Germinal center (tissue), 1 donor: ENCODE measurements at places on chromosomes 2 and 18.

DNA sequence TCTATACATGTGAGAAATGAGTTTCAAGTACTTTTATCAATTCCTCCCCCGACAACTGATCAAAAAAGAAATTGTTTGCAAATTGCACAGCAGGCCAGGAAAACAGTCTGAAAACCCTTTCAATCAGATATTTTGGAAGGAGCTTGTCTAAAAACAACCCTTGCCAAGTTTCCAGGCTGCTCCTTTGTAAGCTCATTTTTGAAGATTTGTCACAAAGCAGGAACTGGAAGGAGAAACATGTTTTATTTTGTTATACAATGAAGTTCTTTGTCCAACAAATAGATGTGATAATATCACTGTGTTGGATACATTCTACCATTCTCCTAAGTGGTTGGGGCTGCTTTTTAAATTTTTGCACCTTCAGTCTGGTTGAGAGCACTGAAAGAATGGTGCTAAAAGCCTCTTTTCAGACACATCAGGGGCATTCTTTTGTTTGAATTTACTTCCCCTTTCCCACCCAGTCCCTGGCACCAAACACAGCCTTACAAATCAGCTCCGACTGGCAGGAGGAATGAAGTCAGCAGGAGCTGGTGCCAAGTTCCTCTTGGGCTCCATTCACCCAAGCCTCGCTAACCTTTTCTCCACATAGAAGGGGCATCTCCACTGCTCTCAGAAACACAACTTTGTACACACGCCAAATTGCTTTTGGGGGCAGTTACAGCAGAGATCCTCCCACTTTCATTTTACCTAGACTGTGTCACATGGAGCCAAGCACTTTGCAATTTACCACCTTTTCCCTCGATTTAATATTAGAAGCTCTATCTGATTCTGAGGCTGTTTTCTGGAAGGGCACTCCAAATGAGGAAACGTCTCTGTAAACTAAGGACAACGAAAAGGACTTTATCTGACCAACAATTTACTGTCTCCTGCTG, 88.0 kb downstream of the C1D start:
- DNase-seq: no peak

DNA sequence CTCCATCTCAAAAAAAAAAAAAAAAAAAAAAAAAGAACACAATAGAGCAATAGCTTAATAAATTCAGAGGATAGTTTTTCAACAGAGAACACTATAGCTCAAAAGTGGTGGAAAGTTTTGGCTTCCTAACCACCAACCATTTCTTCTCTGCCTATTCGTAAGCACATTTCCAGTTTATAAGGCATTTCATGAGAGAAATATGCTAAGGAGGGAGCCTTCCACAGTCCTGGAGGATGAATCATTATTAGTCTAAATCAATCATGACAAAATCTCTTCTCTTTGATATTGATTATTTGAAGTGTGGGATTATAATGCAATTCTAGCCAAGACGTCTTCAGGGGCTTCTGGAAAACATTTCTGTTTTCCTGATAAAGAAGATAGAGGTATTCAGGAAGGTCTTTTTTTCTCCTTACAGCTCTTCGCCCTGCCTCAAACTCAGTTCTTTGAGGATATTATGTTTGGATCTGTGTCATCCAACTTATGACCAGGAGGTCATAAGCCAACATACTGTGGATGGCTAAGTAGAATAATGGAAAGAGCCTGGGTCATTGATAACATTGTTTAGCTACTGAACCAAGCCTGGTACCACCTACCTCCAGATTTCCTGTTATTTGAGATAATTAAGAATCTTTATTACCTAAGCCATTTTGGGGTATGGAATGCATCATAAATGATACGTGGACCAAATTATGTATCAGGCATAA, 207.3 kb downstream of the TRIB2 start:
- no peak for DNase-seq

- DNase-seq: no peak
Measured at GRCh38 chr2:177817300-177817699, 255.3 kb downstream of the PDE11A start.

- no peak for DNase-seq
Measured at GRCh38 chr18:25976554-25976953, 113.9 kb downstream of the SS18 start.

DNA sequence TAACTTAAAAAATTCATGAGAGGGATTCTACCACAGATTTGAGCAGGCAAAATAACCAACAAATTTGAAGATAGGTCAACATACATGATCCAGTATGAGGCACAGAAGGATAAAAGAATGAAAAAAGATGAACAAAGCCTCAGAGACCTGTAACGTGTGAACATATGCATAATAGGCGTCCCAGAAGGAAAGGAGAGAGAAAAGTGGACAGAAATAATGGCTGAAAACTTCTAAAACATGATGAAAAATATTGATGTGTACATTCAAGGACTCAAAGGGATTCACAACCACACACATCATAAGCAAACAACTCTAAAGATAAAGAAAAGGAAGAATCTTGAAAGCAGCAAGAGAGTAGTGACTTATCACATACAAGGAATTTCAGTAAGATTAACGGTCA, 100.1 kb upstream of the PARD3B start:
- no peak for DNase-seq

- no peak for DNase-seq
Measured at GRCh38 chr2:88074854-88075292, 7.2 kb downstream of the SMYD1 start.

GRCh38 chr2:152710713-152711112, 6.5 kb downstream of the PRPF40A start:
- DNase-seq: no peak

DNA sequence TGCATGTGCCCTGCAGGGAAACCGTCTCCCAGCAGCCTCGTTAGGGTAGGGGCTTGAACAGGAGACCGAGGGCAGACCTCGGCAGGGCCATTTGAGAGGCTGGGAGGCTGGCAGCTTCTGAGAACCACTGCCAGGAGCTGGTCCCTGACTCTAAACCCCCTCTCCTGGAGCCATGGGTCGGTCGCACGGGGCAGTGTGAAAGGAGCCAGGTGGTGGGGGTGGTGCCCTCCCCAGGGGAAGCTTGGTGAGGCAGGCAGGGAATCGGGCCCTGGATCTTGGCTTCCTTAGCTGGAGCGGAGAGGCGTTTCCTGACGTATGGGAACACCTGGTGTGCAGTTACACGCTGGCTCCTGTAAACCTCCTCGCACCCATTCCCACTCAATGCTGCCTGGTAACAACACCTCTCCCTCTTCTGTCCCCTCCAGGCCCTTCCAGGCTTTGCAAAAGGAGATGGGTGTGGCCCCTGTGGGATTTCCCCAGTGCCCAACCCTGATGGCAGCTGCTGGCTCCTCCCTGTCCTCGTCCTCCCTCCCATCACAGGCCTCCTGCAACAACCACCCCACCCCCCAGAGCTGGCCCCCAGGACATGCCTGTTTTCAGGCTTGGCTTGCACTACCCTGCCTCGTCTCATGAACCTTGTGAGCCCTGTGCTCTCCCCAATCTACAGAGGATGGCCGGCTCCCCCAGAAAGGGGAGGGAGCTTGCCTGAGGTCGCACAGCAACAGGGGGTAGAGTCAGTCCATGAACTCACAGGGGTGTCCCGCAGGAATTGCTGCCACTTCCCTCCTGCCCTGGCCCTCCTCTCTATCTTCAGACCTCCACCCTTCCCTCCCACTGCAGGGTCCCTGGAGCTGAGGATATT, 24.4 kb downstream of the ADRA2B start:
- DNase-seq: no peak

- DNase-seq: peak; percentile 46
Measured at GRCh38 chr2:1140389-1141003, 189.8 kb downstream of the SNTG2 start.

GRCh38 chr2:179106342-179106675, 56.4 kb upstream of the CCDC141 start:
- no peak for DNase-seq

DNA sequence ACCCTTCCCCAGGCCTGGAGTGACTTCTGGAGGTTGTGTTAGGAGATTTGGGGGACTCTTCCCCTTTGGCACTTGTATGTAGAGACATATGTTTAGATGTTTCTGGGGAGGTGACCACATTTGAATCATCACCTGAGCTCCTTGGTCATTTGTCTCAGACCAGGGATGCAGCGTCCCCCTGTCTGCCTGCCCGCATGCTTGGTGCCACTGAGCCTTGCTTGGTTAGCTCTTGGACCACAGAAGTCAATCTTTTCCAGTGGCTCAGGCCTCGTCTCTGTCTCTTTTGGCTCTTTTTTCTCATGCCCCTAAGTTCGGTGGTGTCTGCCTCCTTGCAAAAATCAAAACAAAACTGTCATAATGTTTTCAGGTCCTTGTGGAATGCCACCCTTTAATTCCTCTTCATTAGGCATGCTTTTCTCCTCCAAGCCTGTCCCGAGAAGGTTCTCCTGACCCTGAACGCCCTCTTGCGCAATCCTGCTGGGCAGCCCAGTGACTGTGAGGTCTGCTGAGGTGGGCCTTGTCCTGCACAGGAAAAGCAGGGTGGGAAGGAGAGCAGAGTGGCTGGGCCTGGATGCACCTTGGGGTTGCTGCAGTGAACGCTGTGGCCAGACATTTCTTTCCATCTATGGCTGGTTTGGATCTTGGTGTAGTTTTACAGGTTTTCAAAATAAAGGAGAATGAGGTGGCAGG, 24.9 kb downstream of the GLI2 start:
- DNase-seq: no peak

DNA sequence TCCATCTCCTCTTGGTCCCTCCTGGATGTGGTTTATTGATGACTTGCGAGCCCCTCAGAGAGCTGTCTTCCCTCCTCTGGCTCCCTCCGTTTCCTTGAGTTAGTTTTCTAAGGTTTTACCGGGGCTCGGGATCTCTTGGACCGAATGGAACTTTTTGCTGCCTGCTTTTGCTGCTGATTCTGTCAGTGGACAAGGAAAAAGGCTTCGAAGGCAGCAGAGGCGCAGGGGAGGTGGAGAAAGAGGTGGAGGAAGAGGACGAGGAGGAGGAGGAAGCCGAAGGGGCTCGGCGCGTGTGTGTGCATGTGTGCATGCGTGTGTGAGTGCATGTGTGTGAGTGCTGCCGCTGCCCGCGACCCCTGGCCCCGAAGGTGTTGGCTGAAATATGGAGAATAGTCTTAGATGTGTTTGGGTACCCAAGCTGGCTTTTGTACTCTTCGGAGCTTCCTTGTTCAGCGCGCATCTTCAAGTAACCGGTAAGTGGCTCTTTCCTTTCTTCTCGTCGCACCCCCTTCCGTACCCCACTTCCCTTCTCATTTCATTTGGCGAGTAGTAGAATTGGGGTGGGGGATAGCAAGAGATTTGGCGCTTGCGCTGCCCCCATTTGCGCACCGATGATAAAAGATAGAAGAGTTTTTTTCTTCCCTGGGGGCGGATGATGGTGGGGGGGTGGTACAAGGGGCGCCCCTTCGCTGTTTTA, 557 bp downstream of the DCC start:
- DNase-seq: no peak

DNA sequence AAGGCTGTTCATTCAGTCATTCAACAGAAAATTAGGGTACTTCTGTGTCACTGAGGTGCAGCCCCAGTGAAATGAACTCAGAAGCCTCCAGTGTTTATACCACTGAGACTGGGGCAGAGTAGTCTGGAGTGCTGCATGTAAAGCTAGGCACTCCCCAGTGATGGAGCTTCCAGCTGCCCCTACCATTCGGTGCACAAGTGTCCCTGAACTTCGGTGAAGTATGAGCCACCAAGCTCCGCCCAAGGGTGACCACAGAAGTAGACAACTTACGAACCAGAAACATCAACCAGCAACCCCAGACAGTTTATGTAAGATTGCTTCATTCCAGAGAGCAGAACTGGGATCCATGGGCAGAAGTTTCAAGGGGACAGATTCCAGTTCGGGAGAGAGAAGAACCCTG, 70.6 kb upstream of the FOSL2 start:
- DNase-seq: no peak

DNA sequence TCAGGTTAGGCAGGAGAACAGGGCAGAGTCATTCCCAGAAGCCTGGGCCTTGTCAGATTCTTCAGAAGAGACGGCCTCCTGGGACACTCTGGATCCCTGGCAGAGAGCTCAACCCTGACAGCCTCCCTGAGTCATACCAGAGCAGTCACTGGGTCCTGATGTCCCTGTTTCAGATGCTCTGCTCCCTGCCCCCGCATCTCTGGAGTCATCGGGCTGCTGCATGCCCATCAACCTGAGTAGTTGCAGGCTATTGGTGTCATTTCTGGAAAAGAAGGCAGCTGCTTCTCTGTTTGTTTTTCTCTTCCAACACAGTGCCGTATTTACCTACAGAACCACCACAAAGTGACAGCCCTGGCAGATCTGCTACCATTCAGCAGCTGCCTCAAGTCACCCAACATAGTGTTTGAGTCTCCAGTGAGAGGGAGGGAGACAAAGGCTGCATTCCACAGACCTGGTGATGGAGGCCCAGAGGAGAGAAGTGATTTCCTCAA, 145.1 kb downstream of the B3GNT2 start:
- DNase-seq: no peak

- DNase-seq: no peak
Measured at GRCh38 chr18:58272779-58273435, 228.9 kb downstream of the NEDD4L start.

- no peak for DNase-seq
Measured at GRCh38 chr2:241857041-241857541, 1.6 kb downstream of the PDCD1 start.

GRCh38 chr18:73992242-73993022, 155.2 kb downstream of the FBXO15 start:
- no peak for DNase-seq

- no peak for DNase-seq
Measured at GRCh38 chr2:52365946-52366345, 1334.0 kb upstream of the NRXN1 start.

- no peak for DNase-seq
Measured at GRCh38 chr2:25103287-25103871, 61.5 kb downstream of the EFR3B start.

GRCh38 chr2:232927032-232927792, 57.1 kb downstream of the SNORC start:
- DNase-seq: no peak

- no peak for DNase-seq
Measured at GRCh38 chr2:164617466-164617865, 3.8 kb downstream of the GRB14 start.

DNA sequence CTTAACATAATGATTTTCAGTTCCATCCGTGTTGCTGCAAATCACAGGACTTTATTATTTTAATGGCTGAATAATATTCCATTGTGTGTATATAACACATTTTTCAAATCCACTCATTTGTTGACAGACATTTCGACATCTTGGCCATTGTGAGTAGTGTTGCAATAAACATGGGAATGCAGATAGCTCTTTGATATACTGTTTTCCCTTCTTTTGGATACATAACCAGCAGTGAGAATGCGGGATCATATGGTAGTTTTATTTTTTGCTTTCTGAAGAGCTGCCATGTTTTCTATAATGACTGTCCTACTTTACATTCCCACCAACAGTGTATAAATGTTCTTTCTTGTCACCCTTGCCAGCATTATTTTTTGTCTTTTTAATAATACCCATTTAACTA, 420.3 kb upstream of the CHAC2 start:
- no peak for DNase-seq

GRCh38 chr2:204628926-204629712, 83.8 kb downstream of the PARD3B start:
- no peak for DNase-seq

DNA sequence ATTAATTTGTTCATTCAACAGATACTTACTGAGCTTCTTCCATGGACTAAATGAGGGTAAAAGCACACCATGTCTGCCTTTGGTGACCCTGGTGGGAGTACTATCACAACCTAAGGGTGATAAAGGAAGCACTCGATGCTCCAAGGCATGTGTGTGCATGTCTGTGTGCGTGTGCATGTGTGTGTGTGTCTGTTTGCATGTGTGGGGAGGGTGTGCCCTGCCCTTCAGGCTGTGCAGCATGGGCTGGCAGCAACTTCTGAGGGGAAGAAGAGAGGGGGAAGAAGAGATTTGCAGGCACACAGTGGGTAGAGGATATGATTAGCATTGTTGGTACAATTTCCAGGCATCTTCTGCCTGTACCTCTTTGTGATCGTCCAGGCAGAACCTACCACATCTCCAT, 121.6 kb downstream of the ACOXL start:
- DNase-seq: no peak
